ENCODE measurements at places on chromosomes 3 and 15. TPM values are rescaled to one million over a fixed set of nuclear protein-coding genes. Genes with fewer than 3 reads are reported as not detected.

PAQR9 gene
- not detected for total RNA-seq

GOLGA6L6 gene
- not detected for total RNA-seq

RBP2 gene
- not detected for total RNA-seq

ZPLD1 gene
- total RNA-seq, result 0.21 TPM

KCNH8 gene
- 0.79 TPM for total RNA-seq

Data from A375 (cell line).